ENCODE measurements at places on chromosomes 4 and X. TPM values are rescaled to one million over a fixed set of nuclear protein-coding genes. Genes with fewer than 3 reads are reported as not detected.

The TLR2 gene
- total RNA-seq, result 0.58 TPM

The PAGE4 gene
- total RNA-seq, result not detected

The DMRTC1 gene
- total RNA-seq, result not detected

The CXorf65 gene
- not detected for total RNA-seq

The PRDM8 gene
- total RNA-seq, result 9.0 TPM

The MAMLD1 gene
- 1.3 TPM for total RNA-seq

The F11 gene
- not detected for total RNA-seq

The AWAT2 gene
- total RNA-seq, result not detected

The G3BP2 gene
- total RNA-seq, result 161 TPM

The AFM gene
- not detected for total RNA-seq

The ARX gene
- total RNA-seq, result not detected

The ITIH6 gene
- total RNA-seq, result not detected

The TEX13B gene
- total RNA-seq, result not detected

All from smooth muscle cell of trachea (primary cell).